GF-D8 (cell line): ENCODE measurements at places on chromosomes 7 and 10.
A peak's percentile ranks its signal among the peaks of the same experiment; 100 is the strongest.

DNA sequence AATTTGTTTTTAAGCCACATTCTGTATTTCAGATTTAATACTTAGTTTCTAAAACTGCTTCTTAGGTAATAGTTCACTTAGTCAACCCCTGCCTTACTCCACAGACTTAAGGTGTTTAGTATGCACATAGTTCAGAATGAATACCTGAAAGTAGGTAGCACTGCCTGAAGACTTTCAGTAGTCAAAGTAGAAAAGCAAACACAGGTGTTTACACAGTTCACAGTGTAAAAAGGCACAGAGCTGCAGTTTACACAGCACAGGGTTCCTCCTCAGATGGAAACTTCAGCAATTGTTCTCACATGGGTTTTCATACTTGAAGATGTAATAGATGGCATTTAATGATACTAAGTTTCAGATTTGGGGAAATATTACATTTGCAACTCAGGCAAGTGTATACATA is 3.1 kb upstream of the PKD1L1 start:
- no peak for DNase-seq

- DNase-seq: no peak
These were observed 38.5 kb upstream of the LRRC17 start for GRCh38 chr7:102874166-102874829.

GRCh38 chr7:96118449-96119001 is 203.4 kb downstream of the SLC25A13 start:
- DNase-seq: no peak

DNA sequence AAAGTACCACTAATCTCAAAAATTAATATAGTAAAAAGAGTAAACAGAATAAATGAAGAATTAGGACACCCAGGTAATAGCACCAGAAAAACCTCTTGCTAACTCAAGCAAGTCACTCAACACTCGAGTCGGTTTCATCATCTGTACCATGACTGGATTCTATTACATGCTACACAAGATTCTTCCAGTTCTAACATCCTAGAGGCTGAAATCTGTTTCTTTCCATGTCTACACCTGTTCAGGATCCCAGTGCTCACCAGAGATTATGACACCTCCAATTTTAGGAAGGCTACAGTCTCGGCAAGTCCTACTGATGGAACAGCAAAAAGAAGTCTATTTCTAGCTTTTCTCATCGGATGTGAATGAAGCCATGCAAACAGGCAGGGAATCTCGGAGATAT is 95.3 kb upstream of the ANK3 start:
- DNase-seq: no peak

- no peak for DNase-seq
These were observed 12.4 kb downstream of the RBP3 start for GRCh38 chr10:47360419-47361040.

DNA sequence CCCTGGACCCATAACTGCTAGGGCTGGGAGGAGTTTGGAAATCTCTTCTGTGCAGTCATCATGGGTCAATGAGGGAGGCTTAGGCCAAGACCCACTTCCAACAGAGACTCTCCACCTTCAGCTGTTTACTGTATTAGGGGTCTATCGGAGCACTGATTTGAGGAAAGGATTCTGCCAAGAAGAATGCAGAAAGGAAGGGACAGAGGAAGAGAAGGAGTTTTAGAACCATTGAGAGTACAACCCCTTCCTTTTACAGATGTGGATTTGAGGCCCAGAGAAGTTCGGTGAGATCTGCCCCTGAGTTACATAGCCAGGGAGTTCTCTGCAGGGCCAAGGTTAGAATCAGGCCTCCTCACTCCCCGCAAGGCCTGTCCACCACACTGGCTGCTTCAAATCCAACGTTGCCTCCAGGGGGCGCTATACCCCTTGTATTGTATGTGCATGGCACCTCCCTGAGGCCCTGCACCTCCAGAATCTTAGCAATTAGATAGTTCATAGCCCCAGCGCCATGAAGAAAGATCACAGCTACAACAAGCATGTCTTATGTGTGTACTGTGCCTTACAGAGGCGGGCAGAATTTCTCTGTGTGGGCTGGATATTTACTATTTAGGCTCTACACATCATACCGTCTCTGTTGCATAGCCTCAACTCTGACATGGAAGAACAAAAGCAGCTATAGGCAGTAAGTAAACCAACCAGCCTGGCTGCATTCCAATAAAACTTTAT is 246.8 kb downstream of the SKIDA1 start:
- peak; percentile 32 for DNase-seq

DNA sequence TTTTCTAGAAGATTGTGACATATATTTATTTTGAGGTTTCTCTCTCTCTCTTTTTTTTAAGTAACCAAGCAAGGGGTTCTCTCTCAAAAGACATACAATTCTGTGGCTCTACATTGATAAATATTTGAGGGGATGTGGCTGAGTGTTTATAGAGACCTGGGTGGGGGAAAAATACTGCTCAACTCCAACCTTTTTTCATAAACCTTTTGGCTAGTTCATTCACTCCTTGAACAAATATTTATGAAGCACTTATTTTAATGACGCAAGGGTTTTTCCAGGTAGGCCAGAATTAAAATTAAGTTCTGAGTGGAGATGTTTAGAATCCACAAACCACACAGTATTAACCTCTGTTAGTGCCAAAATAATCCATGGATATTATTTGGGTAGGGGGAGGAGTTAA is 100.2 kb downstream of the PTPRE start:
- DNase-seq: no peak

DNA sequence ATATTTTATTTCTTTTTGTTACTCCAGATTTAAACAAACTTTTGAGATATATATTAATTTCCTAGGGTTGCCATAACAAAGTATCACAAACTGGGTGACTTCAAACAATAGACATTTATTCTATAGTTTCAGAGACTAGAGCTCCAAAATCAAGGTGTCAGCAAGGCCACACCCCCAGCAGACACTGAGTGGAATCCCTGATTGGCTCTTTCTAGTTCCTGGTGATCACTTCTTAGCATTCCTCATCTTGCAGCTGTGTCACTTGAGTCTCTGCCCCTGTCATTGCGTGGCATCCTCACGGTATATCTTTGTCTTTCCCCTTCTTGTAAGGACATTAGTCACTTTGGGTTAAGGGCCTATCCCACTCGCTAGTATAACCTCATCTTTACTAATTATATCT is 7.6 kb upstream of the SLC26A3 start:
- no peak for DNase-seq

DNA sequence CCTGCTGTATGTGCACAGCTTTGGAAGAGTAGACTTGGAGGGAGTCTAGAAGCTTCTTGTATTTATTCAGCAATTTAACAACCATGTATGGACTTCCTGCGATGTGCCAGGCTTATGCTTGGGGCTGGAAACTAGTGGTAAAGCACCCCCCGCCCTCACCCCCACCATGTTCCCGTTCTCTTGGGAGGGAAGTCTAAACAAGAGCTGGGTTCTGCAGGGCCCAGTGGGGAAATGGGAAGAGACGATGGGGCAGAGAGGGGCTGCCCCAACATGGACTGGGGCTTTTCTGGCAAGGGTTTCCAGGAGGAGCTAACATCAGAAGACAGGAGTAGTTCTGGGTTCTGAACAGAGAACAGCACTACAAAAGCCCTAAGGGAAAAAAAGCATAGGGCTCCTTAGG is 8.0 kb downstream of the RASSF4 start:
- DNase-seq: peak; percentile 51

- DNase-seq: no peak
These were observed 1439.9 kb upstream of the CELF2 start for GRCh38 chr10:9577746-9578145.

DNA sequence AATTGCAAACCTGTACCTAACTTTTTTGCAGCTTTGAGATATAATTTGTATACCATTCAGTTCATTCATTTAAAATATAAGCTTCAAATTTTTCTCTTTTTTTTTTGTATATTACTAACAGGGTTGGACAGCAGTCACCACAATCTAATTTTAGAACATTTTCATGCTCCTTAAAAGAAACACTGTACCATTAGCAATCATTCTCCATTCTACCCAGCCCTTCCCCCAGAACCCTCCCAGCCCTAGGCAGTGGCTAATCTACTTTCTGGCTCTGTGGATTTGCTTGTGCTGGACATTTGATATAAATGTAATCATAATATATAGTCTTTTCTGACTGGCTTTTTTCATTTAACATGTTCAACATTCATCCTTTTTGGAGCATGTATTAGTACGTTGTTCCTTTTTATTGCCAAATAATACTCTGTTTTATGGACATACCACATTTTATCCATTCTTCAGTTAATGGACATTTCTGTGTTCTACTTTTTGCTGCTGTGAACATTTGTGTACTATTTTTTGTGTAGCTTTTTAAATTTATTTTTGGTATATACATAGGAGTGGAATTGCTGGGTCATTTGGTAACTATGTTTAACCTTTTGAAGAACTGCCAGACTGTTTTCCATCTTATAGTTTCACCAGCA is 40.9 kb upstream of the ST7 start:
- no peak for DNase-seq

- DNase-seq: no peak
These were observed 11.5 kb upstream of the GARS1 start for GRCh38 chr7:30583181-30583580.

DNA sequence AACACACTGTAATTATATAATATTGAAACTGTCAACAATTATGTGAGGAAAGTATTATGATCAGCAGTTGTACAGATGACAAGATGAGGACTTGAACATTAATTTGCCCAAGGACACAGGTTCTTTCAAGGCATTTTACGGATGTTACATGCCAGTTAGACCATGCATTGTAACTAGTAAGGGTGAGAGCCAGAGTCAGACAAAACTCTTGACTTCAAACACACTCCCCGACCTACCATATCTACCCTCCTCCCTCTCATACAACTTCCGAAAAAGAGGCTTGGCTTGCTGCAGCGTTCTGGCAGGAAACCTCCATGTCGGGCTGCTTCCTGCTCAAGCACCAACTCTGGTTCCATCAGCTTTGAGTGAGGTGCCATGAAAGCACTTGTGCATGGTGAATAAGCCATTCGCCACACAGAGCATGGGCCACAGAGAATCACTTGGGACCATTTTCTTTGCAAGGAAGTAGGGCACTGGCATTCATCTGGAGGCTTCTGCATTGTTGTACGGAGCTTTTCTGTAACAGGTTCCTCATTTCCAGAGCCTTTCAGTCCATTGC is 53.2 kb downstream of the FOXI2 start:
- DNase-seq: no peak

GRCh38 chr10:71658467-71658745 is 61.2 kb downstream of the C10orf105 start:
- DNase-seq: no peak

GRCh38 chr10:27534161-27534700 is 30.1 kb downstream of the RAB18 start:
- no peak for DNase-seq

- no peak for DNase-seq
These were observed 553.0 kb downstream of the GRM8 start for GRCh38 chr7:126699707-126700106.

- DNase-seq: no peak
These were observed 77.4 kb downstream of the DLG5 start for GRCh38 chr10:77849039-77849664.

DNA sequence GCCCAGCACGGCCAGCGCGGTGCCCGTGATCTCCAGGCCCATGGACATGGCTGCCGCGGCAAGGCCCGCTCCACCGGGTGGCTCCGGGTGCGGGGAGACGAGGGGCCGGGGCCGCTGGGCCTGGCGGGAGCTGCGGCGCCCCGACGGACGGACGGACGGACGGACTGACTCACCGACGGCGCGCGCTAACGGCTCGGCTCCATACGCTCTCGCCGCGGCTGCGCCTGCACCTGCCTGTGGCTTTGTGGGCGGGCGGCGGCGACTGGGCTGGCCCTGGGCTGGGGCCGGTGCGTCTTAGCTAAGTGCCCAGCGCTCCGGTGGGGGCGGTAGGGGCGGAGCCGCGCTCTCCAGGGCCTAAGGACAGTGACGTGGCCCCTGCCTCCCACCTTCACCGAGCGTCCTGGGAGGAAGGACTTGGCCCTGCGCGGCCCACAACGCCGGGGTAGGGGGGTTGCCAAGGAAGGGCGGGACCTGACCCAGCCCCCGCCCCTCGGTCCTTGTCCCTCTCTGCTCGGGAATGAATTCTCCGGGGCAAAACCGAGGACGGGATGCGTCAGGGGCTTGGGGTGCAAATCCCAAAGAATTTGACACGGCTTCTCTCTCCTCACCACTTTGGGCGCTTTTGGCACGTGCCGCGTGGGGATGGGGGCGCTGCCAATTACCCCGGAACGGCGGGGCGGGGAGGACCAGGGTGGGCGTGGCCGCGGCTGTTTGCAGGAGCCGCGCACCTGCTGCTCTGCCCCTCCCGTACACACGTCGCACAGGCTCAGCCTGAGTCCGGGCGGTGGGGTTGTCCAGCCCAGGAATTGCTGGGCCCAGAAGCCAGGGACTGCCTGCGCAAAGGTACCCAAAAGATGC is at the start of gene CLDN3:
Gene CLDN3, minus strand, starts transcription at position 269 of the 858 bp plus-strand sequence. Its CDS starts 221 bp downstream, at position 48.
- DNase-seq: no peak

DNA sequence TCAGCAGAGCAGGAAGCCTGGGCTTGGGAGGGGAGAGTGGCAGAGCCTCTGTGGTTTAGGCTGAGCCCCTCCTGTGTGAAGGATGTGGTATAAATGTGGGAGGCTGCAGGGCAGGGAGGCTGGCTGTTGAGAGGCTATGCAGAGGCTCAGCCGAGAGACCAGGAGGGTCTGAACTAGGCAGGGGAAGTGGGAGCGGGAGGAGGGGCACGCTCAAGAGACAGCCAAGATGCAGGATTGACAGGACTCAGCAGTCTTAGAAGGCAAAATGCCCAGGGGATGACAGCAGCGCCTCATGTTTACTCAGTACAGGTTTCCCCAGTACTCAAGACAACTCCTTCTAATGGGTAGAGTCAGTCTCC is 24.3 kb downstream of the BTBD16 start:
- DNase-seq: no peak

- no peak for DNase-seq
These were observed 10.7 kb downstream of the EBF3 start for GRCh38 chr10:129953119-129954051.

GRCh38 chr7:22782616-22783232 is 39.9 kb downstream of the TOMM7 start:
- peak; percentile 5 for DNase-seq

DNA sequence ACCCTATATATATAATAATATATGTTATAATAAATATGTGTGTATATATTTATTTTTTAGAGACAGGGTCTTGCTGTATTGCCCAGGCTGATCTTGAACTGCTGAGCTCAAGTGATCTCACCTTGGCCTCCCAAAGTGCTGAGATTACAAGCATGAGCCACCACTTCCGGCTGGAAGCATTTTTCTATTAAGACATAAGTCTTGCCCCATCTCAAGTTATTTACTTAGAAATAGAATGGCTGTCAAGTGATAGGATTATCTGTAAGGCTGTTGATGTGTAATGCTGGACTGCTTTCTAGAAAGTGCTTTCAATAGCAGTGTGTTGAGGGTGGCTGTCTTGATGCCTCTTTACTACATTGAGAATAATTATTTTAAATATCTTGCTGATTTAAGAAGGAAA is 65.2 kb downstream of the ZMYND11 start:
- no peak for DNase-seq

DNA sequence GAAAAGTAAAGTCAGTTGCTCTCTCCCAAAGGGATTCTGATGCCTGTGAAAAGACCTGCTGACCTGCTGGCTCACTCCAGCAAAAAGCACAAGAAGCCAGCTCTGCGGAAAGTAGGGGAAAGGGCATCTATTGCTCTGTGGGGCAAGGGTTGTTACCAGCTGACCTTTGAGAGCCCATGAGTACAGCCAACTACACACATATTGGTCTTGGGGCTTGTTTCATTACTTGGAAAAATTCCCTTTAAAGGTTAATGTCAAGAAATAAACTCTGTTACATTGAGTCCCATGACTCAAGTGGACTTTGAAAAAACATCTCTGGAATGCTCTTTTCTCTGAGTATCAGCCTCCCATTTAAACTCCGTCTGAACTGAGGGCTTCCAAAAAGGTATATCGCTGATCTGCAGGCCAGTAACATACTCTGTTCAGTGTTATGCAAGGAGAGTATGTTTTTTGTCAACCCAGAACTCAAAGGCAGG is 53.2 kb downstream of the PANK1 start:
- DNase-seq: no peak
